ENCODE measurements at places on chromosomes 5 and 9. TPM values are rescaled to one million over a fixed set of nuclear protein-coding genes. Genes with fewer than 3 reads are reported as not detected.

The OR1J2 gene
- total RNA-seq: not detected

The LRRC19 gene
- not detected for total RNA-seq

The MRPS2 gene
- 73.4 TPM for total RNA-seq

The SLC25A2 gene
- total RNA-seq: 0.40 TPM

The PCDHA10 gene
- 0.04 TPM for total RNA-seq

DNA sequence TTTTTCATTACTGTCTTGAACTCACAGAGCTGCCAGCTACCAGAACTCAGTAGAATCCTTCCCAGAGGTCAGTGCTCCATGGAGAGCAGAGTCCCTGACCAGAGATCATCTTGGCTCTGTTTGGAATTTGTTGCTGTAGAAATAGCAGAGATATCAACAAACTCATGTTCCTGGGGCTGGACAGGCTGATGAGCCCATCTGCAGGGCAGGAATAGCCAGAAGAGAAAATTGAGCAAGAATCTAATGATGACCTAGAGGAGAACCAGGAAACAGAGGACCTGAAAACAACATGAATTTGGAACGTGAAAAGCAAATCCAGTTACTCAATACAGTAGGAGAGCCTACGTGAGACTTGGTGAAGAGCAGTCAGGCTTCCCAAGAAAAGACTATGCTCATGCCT lies 437.8 kb downstream of the PLK2 start:
- no peak for DNase-seq

GRCh38 chr5:1493413-1493812 lies 30.3 kb downstream of the LPCAT1 start:
- DNase-seq: no peak

GRCh38 chr9:81626511-81626910 lies 62.8 kb downstream of the TLE1 start:
- peak; percentile 90 for DNase-seq

GRCh38 chr5:54632131-54632701 lies 114.7 kb downstream of the SNX18 start:
- DNase-seq: no peak

- DNase-seq: peak; percentile 53
These were observed 18.0 kb downstream of the TRIM7 start for GRCh38 chr5:181186986-181187499.

DNA sequence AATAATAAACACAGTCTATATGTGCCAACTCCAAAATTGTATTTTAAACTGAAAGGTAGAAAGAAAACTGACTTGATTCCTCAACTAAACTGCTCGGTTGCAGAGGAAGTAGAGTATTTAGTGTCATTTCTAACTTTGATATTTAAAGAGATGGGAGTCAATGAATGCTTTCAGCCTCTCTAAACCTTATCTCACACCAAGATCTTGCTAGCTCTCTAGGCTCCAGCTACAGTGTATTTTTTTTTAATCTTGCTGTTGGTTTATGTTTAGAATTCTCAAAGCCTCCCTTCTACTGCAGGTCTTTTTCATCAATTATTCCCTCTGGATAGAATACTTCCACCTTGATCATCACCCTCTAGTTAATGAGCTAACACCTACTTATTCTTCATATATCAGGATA lies 419.4 kb upstream of the ZNF462 start:
- no peak for DNase-seq

DNA sequence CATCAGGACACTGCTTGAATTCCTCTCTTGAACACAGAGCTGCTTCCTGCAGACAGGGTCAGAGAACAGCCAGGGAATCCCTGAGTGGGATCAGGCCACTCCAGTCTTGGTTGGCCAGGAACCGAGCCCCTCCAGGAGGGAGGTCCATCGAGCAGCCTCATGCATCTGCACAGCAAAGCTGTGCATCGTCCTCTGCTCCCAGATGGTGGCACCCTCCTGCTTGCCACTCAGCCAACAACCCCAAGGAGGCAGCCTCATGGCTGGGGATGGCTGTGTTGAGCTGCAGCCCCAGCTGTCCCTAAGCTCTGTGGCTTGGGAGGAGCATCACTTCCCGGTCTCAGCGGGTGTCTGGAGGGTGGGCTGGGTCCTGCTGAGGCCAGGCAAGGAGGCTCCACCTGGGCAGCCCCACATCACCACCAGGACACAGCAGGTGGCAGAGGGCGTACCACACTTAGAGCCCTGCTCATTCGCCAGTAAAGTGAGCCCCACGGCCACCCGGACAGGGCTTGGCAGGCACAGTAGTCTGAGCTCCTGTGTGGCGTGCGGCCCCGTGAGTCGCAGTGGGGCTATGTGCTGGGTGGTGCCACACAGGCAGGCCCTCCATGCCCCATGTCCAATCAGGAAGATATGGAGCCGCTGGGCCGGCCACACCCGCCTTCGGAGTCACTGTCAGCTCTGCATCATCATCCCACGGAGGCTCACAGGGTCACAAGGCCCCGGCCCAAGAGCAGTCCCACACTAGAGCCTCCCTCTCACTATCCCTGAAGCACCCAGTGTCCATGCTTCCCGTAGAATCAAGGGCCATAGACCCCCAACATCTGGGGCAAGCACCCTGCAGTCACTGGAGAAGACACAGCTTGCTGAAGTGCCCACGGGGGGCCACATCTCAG lies 11.9 kb downstream of the LPCAT1 start:
- DNase-seq: peak; percentile 67

DNA sequence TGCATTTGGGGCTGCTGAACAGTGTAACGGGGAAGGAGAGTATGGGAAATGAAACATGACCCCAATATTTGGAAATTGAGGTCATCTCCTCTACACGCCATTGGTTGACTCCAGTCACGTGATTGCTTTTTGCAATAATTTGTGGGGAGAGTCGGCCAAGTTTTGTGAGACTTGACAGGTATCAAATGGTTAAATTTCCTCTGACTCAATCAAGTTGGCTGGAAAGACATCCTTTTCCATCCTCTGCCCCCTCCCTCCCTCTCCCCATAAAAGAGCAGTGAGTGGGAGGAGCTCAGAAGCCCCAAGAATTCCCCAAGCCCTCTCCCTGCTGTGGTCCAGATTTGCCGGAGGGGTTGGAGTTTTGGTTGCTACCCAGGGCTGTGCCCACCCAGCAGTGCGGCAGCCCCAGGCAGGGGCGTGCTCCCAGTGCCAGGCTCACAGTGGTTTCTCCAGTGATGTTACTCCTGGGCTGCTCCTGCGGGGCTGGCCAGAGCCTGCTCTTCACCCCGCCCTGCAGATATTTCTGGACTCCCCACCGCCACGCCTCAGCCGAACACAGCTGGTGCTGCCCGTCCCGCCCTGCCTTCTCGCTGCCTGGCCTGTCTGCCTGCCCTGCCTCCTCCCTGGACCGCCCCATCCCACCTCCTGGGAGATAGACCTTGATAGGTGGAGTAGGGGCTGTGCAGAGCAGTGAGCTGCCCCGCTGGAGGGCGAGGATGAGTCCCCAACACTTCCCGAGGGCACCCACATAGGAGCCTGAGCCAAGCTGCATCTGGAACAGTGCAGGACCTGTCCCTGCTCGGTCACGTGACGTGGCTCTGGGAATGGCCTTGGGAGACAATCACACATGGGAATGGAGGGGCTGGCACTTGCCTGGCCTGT lies 3.4 kb downstream of the COL5A1 start:
- peak; percentile 90 for DNase-seq

DNA sequence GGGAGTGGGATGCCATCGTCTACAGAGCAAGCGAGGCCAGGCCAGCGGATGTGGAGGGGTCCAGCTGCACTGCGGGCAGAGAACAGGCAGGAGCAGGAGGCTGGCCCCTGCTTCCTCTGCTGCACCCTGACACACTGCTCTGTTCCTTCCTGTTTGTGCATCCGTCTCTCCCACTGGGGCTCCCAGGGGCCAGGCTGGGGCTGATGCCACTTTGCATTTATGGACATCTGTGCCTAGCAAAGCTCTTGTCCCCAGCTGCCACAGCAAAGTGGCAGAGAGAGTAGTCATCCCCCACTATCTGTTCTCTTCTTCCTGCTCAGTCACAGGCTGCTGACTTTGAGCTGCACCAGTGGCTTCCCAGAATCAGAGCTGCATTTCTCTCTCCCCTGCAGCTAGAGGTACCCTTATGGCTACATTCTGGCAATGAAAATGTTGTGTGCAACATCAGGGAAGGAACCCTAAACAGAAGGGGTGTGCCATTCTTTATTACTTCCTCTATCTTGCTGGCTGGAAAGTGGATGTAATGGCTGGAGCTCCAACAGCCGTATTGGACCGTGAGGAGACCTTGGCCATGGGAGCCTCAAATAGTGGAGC lies 4.2 kb upstream of the NINJ1 start:
- DNase-seq: no peak

GRCh38 chr5:65943771-65944170 lies 17.4 kb downstream of the ERBIN start:
- no peak for DNase-seq
